ENCODE measurements at places on chromosomes 2 and 18. TPM values are rescaled to one million over a fixed set of nuclear protein-coding genes. Genes with fewer than 3 reads are reported as not detected.

DNA sequence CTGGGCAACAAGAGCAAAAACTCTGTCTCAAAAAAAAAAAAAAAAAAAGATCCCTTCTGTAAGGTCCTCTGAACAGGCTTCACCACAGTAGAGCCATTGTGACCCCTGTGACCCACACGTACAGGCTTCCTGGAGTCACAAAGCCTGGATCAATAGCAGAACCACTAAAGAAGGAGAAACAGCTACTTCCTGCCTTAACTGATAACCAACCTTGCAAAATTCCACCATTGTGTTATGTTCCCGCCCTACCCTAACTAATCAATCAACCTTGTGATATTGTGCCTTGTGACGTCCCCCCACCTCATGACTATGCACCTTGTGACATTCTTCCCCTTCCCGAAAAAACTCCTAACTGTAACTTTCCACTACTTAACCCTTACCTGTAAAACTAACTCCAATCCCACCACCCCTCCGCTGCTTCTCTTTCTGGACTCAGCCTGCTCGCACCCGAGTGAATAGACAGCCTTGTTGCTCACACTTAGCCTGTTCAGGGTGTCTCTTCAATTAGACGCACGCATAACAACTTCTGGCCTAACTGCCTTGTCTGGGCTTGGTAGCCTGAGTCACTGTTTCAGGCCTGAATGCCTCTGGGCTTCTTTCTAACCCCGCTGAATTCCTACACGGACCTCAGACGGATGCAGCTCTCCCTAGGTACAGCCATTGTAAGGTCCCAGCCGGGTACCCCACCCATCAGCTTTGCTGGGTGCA lies 13.9 kb downstream of the SCYGR8 start:
- DNase-seq: no peak

DNA sequence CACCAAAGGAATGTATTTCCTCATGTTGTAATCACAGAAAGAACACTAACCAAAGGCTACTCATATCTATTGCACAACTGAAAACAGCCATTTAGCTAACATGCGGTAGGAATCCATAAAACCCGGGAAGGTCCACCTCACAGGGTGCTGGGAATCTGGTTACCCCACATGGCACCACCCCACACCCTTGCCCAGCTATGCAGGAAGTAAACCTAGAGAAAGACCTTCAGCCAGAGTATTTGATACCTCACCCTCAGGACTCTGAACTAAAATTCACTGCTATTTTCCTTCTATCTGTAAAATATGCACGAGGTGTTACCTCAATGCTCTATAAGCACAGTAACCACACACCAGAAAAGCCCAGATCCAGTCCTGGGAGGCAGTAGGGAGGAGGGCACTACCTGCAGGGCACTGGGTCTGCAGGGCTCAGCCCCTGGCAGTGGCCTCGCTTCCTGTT lies 45.8 kb downstream of the PTPN2 start:
- DNase-seq: no peak

DNA sequence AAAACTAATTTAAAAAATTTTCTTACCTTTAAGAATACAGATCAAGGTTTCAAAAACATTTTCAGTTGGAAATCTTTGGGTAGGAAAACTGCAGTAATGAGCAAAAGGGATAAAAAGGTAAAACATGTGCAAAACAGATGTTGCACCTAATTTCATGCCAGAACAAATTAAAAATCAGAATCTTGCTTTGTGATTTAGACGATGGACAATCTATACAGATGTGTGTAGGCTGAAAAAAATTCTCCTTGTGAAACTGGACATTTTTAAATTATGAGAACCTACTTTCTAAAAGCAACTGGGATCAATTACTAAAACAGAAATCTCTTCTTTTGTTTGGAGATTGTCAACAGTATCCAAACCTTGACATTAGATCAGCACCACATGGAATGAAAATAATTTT lies 183.2 kb upstream of the ITGA4 start:
- DNase-seq: no peak

DNA sequence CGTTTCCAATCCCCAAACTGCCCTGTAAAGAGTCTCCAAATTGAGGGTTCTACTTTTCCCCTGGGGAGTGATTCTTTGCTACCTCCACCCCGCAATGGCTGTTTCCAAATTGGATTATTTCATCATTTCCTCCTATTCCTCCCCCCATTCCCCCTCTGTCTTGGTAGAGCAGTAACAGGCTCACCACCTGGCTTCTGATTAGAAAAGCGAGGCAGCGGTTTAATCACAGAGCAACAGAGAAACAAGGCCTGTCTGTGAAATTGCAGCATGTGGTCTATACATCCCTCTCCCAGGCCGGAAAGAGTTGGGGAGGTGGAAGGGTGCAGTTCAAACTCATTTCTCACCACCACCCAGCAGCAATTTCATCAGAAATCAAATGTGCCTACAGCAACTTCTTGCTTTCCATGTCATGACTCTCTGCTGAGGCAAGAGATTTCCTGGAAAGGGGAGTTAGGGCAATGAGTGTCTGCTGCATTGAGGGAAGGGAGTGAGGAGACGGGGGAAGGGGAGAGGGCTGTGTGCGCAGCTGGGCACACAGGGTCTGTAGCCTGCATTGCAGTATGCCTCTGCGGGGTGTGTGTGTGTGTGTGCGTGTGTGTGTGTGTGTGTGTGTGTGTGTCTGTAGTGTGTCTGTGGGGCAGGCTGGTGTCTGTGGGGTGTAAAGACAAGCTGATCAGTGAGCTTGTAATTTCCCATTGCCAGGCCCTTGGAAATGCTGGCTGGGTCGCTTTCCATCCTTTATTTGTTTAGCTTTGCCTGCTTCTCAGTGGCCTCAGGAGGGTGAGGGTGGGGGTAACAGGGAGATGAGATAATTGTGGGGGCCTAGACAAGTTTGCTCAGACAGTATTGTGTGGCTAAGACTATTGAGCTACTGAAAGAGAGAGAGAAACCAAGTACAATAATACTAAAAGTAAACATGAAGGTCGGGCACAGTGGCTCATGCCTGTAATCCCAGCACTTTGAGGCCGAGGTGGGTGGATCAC lies 13.5 kb upstream of the IGFBP2 start:
- no peak for DNase-seq

DNA sequence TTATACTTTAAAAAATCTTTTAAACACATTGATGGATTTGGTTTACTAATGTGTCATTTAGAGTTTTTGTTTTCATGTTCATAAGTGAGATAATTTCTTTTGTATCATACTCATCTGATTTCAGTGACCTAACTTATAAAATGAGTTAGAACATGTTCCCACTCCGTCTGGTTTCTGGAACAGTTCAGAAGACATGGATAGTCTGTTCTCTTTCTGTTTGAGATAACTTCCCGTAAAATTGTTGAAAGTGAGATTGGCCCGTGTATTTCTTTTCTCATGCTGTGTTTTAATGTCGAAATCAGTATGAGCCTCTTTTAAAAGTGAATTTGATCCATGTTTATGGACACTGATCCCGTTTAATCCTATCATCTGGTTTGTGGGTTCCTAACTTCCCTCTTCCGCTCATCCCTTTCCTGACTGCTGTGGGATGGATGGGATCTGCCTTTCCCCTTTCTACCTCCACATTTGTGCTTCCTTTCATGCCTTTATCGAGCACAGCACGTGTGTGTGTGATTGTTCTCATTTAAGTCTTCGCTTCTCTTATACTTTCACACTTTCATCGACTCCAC lies 78.9 kb downstream of the COPS8 start:
- no peak for DNase-seq

DNA sequence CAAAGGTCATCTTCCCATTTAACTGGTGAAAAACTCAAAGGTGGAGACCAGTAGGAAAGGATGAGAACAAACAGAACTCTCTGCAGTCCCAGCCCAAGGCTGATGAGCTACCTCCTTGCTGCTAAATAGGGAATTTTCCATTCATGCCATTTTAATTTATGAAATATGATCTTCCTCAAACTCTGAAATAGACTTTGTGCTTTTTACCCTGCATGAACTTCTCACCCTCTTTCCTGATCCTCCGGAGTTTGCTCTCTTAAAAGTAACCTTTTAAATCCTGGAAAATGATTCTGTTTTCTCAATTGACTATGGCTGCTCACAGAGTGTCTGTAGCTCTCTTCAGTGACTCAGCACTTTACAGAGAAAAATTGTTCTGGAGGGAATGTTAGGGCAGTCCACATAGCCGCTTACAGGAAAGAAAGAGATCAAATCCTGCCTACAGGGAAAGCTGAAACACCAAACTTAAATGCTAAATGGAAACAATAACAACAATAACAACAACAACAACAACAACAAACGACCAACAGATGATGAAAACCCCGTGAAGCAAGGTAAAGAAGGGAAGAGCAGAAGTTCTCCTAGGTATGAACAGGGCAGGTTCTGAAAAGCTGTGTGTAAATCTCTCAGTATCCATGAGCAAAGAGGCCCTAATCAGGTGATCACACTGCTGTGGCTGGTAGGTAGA lies 79.8 kb upstream of the SESTD1 start:
- DNase-seq: no peak

DNA sequence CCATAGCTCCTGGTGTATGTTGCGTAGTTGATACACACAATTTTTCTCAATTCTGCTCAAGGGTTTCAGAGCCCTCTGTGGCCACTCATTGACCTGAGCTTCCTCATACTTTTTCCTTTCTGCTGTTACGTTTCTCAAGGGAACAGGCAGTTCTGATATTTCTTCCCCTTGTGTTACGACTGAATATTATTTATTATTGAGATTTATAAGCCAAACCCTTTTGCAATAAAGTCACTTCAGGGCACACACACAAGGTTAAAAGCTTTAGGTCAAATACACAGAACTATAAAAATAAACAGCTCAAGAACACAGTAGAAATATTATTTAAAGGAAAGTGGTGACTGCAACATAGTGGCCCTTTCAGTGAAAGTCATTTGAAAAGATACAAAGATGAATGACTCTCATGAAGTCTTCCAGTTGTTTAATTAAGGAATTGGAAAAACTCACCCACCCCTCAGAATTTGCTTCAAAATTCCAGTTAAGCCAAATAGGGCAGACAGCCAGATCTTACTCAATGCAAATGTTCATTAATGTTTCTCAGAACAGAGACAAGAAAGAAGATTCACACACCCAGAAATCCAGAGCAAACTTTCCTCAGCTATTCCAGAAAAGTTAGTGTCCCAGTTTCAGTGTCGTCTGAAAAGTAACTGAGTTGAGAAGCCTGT lies 179.7 kb downstream of the TRIB2 start:
- no peak for DNase-seq

- DNase-seq: no peak
These were observed 93.6 kb downstream of the ZFP36L2 start for GRCh38 chr2:43132683-43133301.

DNA sequence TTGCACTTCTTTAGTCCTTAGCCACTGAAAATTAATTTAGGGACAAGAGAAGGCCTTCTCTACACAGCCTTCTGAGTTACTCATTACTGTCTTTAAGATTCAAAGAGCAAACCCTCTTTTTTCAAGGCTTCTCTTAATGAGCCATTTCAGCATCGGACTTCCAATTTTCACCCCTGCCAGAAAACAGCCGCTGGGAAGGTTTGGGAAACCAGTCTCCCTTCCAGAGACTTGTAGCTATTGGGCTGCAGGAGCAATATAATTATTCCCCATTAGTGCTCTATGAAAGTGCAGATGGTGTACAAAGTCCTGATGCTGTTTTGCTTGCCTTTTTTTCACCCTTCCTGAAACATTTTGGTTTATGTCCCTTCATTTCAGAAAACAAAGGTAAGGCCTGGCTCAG lies 79.3 kb downstream of the GPR39 start:
- no peak for DNase-seq

DNA sequence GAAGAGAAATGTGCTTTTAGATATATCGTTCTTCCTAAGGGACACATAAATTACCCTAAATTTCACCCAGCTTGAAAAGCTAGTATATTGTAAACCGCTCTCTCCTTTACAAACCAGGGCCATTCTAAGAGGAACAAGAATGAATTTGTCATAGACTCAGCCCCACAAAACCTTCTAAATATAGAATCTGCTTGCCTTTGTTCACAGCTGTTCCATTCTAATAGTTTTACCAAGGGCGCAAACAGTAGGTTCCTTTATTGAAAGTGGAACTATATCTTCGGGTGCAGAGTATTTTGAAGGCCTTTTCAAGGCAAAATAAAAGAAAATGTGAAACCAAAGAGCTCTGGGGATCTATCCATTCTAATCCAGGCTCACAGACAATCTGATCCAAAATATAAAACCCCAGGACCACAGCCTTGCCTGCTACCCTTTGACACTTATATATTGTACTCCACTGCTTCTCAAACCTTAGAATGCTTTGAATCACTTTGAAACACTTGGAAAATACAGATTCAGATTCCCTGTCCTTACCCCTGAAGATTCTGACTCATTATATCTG lies 316.8 kb downstream of the PAX3 start:
- no peak for DNase-seq

DNA sequence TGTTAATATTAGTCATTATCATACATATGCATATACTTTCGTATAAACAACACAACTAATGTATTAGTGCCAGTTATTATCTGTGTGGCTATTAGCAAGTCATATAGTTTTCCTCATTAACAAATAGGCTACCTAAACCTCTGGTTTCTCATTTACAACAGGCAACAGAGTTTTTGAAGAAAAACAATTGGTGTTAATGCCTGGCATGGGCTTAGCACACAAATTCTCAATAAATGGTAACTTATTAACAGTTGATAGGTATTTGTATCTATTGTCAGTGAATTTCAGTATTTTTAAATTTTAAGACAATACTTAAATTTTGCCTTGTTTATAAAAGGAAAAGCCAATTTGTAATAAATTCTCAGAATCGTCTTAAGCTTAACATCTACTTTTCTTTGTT lies 182.5 kb downstream of the PMAIP1 start:
- no peak for DNase-seq

- no peak for DNase-seq
These were observed 88.7 kb downstream of the NEDD4L start for GRCh38 chr18:58132595-58133261.

DNA sequence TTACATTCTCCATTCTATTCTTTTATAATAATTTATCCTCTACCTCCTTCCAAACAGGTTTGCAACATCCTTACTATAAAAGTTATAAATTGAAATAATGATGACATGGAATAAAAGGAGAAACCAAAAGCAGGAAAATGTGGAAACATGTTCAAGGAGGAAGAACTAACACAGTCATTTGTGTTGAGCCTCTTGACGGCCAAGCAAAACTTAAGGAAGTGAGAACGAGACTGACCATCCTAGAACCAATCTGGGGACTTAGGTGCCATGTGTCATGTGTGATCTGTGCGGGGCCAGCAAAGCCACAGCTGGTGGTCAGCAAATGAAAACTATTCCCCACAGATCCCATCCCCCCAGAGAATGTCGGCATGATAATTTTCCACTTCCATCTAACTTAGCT lies 25.6 kb upstream of the FAM124B start:
- DNase-seq: no peak

GRCh38 chr18:62957885-62958472 lies 242.6 kb downstream of the PHLPP1 start:
- DNase-seq: no peak

DNA sequence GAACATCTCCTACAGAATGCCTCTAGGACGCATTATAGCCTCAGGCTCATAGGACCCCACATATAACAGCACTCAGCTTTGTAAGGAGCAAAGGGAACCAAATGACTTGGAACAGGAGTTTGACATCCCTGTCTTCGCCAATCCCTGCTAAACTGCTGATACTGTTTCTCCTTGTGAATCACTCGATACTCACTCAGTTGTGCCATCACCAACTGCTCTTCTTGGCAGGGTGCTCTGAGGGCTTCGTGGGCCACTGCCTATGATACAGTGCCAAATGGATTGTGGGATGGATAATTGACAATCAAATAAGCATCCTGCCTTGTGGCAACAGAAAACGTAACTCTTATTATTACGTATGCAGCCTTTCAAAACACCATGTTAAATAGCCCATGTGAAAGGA lies 396.3 kb downstream of the RIT2 start:
- DNase-seq: no peak

ITGB6 gene
- not detected for total RNA-seq

RNU2-63P gene
- total RNA-seq: not detected

STON1 gene
- 1.2 TPM for total RNA-seq

TMEM163 gene
- total RNA-seq: 0.33 TPM

All from liver (tissue), 10 donors.